NCI-H774 (cell line): ENCODE measurements at places on chromosomes 16 and 17.

GRCh38 chr17:43545383-43545632, 832 bp downstream of the ETV4 start:
- no peak for DNase-seq

DNA sequence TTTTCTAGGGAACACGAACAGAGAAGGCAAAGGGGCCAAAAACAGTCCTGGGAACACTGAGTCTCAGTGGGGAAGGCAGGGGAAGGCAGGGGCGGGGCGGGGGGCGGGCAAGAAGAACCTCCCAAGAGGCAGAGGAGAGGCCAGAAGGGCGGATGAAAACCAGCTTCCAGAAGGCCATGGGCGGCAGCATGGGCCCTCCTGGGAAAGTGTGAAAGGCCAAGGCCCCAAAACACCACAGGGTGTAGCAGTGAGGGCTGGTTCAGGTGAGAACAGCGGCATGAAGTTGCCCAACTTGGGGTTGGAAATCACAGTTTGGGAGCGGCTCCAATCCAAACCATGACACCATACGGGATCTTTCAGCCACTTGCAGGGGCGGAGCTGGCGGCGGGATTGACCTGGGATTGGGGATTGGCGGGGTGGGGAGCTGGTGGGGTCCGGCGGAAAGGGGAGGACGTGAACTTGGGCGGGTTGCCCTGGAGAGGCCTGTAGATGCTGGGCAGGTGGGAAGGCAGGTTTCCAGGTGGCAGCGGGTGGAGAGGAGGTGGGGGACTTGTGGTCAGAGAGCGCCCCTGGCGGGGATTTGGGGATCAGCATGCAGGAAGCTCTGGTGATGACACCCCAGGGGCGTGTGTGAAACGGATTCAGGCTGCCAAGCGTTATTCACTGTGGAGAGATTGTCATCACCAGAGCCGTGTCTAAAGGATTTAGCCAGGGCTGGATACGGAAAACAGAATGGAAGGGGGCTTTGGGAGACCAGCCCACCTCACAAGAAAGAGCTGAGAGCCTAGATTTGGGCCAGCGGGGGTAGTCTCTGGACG, 80.9 kb downstream of the ARHGAP23 start:
- no peak for DNase-seq

DNA sequence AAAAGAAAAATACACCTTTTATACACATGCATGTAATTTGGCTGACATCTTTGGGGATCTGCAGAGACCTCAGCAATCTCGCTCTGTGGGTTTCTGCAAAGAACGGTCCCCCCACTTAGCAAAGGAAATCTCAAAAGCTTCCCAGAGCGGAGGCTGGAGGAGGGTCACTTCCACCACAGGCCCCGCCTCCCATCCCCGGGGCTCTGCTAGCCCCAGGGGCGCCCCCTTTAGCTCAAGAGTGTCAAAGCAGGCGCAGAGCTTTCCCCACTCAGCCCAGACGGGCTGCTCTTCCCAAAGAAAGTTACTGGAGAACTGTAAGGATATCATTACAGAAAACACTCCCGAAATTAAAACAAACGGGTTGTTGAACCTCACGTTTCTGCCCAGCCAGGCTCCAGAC, 11.4 kb downstream of the SLC13A5 start:
- no peak for DNase-seq

GRCh38 chr16:12219992-12220391, 243.5 kb downstream of the SNX29 start:
- no peak for DNase-seq

DNA sequence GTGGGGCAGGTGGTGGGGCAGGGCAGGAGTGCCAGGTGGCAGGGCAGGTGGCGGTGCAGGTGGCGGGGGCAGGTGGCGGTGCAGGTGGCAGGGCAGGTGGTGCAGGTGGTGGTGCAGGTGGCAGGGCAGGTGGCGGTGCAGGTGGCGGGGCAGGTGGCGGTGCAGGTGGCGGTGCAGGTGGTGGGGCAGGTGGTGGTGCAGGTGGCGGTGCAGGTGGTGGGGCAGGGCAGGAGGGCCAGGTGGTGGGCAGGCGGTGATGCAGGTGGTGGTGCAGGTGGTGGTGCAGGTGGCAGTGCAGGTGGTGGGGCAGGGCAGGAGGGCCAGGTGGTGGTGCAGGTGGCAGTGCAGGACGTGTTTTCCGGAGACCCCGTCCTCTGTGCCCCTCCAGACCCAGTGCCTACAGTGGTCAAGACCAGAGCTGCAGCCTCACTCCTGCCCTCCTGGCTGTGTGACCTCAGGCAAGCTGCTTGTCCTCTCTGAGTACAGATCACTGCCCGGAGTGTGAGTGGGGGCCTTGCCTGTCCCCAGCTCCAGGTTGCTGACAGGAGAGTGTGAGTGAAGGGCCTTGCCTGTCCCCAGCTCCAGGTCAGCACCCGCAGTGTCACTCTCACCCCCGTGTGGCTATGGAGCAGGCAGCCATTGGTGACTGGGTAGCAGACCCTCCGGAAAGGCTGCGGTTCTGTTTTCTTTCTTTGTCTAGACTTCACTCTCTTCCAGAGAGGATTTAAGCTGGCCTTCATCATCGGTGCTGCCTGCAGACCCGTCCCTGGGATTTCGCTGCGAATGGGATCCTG, 16.1 kb upstream of the NPTX1 start:
- DNase-seq: no peak

DNA sequence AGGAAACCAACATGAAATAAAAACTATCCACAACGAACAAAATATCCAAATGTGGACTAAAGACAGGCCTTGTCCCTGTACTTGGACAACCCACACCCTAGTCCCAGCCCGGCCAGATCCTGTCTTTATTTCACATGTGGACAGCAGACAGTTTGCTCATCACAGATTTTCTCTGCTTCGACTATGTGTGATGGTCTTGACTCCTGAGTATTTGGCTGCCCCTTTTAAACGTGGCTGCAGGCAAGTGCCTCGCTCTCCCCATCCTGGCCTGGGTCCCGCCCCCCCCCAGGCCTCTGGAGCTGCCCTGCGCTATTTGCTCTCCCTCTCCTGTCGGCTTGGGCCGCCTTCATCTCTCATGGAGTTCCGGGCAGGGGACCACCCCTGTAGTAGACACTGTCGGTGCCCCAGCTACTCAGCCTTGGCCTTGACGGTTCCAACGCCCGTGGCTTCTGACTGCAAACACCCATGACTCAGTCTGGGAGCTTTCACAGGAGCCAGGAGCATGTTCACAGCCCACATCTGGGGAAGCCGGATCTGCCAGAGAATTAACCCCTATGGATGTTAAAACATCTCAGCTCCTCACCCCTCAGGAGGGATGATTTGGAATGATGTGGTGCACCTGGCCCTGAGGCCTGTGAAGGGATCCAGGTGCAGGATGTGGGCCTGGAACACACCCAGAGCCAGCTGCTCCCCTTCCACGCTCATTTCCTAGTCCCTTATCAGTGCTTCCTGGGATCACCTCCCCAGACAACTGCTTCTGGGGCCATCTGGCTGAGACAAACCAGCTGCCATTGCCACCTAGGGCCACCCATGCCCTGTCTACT, 229.7 kb upstream of the RPL38 start:
- DNase-seq: no peak

- no peak for DNase-seq
These were observed 1357.4 kb upstream of the GOT2 start for GRCh38 chr16:60091529-60091928.

GRCh38 chr17:44314869-44315661, 6.7 kb downstream of the RUNDC3A start:
- peak; percentile 21 for DNase-seq

- DNase-seq: no peak
These were observed 26.1 kb downstream of the CDH8 start for GRCh38 chr16:62010186-62010585.

DNA sequence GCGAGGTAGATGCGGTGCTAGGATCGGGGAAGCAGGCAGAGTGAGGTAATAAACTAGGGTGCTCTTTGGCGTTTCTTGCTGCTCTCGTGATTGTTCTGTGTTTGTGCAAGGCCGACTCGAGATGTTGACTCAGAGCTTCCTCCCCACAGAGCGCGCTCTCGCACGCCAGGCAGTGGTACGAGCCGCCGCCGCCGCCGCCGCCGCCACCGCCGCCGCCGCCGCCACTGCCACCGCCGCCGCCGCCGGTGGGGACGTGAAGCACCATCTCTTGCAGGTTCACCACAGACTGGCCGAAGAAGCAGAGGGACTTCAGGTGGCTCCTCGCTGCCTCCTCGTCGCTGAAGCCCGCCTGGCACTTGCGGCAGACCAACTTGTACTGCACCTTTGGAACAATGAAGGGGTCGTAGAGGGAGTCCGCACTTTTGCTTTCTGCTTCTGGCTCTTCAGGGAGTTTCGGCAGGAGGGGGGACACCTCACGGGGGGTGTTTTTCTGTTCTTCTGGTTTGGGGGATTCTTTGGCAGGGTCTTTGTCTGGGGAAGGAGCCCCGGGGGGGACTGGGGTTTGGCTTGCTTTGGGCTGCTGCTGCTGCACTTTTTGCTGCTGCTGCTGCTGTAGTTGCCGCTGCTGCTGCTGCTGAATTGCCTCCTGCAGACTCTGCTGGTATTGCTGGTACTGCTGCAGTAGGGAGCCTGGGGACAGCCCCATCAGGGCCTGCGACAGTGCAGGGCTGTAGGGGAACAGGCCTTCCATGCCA, 260.2 kb downstream of the ZFHX3 start:
- DNase-seq: no peak

- no peak for DNase-seq
These were observed 186.5 kb downstream of the STX8 start for GRCh38 chr17:9389111-9389527.

GRCh38 chr16:12588510-12588909, 215.2 kb downstream of the CPPED1 start:
- DNase-seq: no peak

GRCh38 chr16:10897134-10897533, 20.1 kb downstream of the CIITA start:
- DNase-seq: no peak

- no peak for DNase-seq
These were observed 50.1 kb downstream of the KLHDC4 start for GRCh38 chr16:87715658-87716057.

DNA sequence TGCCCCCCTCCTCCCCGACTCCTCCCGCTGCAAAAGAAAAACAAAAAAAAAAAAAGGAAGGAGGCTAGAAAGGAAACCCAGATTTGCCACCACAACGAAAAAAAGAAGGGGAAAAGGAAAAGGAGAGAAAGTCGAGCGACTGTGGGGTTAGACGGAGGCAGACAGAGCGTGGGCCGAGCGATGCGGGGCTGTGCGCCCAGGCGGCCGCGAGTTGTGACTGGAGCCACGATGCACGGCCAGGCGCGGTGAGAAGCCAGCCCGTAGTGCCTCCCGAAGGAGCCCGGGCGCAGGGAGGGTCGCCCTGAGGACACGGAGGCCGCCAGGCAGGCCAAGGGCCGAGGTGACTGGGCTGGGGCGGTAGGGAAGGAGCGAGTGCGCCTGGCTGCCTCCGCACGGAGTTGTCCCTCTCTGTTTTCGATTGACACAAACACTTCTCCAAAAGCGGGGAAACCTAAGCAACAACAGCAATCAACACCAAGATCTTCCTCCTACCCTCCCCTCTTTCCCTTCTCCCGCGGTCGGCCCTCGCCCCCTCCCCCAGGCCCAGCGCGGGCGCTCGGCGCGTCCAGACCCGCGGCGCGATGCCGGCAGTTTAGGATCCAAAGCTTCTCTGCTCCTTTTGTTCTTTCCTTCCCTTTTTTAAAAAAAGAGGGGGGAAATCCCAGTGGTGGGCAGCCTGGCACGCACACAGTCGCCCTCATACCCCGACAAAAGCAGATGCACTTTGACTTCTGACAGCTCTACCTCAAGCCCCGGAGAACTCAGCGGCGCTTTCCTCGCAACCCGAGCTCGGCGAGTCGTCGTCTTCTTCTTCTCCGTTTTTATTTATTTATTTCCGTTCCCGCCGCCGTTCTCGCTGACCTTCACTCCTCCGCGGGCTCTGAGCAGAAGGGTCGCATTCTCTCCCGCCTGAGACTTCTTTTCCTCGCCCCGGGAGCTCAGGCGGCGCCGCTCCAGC, at the start of gene LHX1:
Gene LHX1 (plus strand): TSS at position 475 of the 958 bp plus-strand sequence. CDS start 723 bp downstream, outside the sequence.
- DNase-seq: no peak

DNA sequence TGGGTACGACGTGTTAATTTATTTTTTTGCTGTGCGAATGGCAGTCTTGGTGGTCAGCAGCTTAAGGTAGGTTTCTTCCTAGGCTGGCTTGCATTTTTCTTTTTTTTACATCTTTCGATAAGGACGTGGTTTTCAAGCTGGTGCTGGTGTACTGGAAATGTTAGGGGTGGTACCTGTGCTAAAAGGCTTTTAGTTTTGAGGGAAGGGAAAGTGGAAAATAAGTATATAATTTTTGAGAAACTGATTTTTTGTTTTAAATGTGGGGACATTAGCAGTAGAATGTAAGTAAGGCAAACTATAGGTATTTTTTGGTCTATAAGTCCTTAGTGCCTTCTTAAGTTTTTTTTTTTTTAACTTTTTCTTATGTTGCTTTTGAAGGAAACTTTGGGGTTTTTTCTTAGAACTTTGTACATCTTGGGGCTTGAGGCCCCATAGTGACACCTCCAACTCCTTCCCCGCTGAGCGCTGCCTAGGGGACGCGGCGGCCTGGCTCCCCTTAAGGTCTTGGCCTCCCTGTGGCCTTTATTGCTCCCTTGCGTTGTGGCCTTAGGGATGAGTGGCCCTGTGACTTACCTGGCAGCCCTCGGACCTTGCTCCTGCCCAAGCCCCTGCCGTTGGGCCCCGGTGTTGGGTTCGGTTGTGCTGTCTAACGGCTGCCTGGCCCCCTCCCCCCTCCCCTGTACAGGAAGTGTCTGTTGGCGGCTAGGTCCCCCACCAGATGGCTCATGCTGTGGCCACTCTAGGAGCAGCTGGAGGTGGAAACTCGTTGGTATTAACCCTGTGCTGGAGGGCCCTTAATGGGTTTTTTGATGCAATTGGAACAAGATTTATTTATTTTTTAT, 88.0 kb upstream of the RPRML start:
- peak; percentile 88 for DNase-seq

DNA sequence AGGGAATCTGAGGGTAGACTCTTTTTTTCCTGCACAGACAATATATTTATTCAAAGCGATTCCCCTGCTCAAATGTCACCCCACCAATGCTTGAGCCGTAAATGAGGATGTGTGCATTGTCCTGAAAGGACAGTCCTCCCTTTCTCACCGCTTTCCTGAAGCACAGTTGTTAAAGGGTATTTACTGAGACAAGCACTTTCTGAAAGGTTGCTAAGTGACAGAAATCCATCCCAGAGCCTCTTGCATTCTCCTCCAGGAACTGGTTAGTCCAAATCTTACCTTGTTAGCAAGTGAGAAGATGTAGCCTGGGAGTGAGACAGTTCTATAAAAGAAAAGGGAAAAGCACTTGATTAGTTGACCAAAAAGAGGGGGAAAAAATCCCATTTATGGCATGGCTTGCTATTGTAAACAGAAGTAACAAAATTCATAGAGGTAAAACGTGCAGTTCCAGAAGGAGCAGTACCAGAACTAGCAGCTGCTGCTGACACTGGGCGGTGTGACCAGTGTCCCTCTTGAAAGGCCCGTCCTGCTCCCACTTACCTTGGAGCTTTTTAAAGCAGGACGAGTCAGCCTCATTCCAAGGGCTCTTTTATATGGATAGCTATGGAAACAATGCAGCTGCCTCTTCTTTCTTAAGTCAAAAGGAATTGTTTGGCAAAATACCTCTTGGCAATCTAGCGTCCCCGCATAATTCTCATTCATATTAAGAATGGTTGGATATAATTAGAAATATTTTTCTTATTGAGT, at the start of gene MYH2:
Gene MYH2 (minus strand): TSS at position 563 of the 747 bp plus-strand sequence. CDS start 1,738 bp downstream, outside the sequence.
- DNase-seq: no peak

DNA sequence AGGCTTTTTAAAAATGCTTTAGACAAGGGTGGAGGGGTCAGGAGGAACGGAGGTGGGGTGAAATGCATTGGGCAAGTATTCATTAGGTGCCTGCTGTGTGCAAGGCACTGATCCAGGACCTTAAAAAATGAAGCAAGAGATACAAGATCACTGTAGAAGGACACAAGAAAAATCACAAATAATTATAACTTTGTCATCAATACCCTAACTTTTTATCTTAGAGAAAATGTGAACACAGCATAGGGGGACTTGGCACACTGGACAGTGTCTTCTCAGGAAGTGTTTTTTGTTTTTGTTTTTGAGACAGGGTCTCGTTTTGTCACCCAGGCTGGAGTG, 7.0 kb downstream of the EPOP start:
- no peak for DNase-seq
